CD4-positive, alpha-beta T cell treated with Interleukin-12 subunit alpha and Interleukin-12 subunit beta, for 1 hour (primary cell): ENCODE measurements at places on chromosomes 3 and 15.

DNA sequence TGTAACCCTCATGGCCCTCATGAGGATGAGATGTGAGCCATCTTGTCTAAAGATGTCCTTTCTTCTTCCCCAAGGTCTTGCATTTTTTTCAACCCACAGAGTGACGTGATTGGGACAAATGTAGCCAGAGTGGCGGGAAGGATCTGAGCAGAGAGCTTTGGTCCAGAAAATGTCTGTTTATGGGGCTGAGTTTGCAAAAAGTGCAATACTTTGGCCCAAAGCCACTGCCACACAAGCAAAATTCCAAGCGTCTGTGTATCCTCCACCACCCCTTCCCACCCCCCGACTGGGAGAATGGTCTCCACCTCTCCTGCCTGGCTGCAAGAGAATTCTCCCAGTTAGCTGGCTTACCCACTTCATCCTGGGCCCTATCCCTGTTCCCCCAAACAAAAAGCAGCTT lies 246.9 kb upstream of the LRIG1 start:
- DNase-seq, result no peak

DNA sequence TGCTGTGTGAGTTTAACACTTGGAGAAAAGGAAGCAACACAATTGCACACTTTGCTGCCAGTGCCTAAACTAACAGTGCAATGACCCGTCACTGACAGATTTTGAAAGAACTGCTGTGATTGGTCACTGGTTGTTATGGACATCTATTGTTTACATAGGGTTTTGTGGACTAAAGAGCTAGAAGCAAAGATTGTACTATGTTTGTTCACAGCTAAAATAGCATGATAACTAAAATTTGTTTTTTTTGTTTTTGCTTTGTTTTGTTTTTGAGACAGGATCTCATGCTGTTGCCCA lies 112.4 kb upstream of the GOLGA8J start:
- DNase-seq, result no peak

DNA sequence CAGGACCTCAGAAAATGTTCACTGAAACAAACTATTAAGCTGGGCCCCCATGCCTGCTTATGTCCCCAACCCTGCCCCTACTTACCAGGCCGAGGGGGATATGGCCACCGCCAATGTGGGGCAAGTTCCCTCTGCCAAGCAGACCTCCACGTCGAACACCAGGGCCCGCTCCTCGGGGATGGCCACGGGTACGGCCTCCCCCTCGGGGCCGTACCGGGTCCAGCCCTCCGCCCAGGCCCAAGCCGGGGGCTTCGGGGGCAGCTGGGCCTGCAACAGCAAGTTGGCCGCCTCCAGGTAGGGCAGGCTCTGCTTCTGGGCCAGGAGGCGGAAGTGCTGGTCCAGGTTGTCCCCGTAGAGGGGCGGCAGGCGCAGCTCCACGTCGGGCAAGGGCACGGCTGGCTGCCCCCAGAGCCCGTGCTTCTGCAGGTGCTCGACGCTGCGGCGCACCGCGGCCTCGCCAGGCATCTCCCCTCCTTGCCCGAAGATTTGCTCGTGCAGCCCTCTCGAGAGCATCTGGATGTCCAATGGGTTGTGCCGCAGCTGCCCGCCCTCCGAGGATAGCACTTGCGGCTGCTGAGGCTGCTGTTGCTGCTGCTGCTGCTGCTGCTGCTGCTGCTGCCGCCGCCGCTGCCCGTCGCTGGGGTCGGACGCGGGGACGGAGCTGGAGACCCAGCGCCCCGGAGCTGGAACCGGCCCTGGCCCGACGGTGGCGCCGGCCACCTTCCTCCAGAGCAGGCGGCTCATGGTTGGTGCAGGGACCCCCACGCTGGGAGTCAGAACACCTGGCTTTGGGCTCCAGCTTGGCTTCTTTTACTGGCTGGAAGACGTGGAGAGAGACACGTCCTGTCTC lies 1.4 kb downstream of the POLG start:
- no peak for DNase-seq

DNA sequence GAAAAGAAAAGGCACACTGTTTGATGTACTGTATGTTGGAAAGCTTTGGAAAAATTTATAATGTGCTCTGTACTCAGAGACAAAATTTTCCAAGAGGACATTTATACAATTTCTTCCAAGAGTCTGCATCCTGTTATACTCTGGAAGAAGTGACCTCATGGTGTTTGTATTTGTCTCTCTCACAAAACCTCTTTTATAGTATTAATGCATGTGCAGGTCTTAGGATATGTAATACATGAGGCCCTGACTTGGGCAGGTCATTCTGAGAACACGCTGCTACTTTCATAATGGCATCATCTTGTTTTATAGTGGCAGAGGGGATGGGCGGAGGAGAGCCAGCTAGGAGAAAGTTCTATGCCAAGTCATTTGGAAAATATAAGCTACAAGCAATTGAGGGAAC lies 72.0 kb upstream of the P3H2 start:
- DNase-seq, result no peak

DNA sequence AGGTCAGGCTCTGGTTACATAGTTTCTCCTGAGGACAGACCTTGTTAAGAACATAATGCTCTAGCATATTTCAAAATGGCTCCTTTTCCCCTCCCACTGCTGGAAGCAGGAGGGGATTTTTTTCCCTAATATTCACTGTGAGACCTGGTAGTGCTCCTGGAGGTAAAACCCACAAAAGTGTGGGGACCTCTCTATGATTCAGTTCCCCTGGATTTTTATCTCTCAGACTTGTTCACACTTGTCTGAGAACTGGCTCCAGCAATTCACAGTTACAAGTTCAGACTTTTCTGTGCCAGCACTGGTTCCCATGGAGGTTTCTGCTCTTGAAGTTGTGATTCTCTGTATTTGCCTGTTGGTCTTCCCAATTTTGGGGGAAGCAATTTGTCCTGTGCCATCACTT lies 36.3 kb upstream of the PCOLCE2 start:
- no peak for DNase-seq

GRCh38 chr3:172065527-172065926 lies 26.1 kb downstream of the FNDC3B start:
- DNase-seq, result no peak

DNA sequence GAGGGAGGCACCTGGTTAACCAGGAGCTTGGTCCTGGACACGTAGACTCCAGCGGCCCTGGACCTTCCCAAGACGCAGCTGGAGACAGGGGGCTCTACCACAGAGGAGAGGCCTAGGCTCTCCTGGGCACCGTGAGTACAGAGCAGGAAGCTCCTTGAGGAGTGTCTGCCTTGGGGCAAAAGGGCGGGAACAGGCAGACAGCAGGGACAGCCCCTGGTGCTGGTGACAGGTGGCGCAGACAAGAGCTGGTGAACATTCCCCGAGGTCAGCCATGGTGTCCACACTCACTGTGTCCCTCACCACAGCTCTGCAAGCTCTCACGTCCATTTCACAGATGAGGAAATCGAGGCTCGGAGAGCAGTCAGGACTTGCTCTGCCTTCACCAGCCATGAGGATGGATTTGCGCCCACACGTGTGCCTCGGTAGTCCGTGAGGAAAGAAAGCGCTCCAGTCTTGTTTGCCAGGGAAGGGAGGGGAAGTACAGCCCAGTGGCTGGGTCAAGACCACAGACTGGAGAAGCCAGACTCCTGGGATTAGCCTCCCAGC lies 2.6 kb upstream of the PLXNA1 start:
- no peak for DNase-seq

DNA sequence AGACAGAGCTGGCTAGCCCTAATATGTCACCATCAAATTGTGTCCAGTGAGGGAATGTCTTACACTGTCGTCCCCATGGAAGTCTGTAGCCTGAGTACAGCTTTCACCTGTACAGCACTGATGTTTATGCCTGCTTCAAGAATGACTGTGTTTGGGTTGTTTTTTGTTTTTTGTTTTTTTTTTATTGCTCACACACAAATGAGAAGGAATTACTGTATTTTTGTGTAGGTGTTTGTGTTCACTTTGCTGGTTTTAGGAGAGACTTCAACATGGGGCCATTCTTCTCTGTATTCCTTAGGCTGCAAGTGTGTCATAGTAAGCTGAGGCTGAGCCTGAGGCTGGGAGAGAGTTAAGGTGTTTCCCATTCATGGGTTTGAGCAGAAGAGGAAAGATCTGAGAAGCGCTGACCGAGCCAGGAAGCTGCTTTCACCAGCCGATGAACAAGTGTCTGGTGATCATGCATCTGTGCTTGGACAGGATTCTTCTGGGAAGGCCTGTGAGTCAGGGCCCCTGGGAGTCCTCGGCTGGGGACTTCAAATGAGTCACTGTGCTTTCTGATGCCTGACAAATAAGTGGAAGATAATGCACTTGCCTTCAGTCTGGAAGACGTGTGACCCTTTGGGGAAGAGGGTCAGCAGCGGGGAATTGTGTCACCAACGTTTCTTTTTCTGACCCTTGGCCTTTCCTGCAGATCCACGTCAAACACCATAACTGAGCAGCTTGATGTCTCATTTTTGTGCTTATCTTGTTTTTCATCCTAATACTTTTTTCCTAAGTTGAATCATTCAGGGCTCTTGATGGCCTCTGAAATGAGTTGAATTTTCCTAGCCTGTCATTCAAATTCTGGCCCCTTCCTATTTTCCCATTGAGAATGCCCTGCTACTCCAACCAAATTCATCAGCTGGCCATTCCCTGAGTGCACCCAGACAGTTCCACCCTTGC lies 36.7 kb upstream of the ZBTB38 start:
- DNase-seq, result no peak

- DNase-seq, result no peak
These were observed 29.8 kb upstream of the FAM98B start for GRCh38 chr15:38424101-38424552.

DNA sequence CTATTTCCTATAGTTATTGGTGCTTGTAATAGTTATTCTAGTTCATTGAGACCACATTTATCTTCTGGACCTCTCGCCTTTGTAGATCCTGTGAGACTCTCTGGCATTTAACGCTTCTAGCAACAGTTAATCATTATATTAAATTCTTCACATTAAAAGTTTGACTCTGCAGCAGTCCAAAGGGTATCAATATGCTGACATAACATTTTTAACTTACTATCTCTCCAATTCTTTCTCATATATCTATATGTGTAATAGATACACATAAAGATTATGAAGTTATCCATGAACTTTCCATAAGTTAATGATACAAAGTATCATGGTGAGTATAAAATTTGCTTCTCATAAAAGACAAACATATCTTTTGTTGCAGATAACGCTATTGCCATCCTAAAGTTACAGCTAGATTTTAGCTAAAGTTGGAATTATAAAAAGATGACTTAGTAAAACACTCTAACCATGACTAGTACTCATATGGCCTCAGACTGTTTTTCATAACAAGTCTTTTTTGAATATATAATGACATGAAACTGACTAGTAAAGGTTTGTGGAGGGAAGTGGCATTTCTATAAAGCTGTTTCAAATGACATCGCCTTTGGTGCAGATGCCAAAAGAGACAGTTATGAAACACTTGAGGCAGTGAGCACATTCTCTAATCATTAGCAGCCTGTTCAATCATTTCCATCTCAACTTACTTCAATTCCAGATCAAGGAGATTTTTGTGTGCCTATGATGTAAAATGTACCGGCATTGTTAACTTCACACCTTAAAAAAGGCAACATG lies 379.3 kb upstream of the CBLB start:
- no peak for DNase-seq

GRCh38 chr3:101255441-101255840 lies 64.9 kb downstream of the IMPG2 start:
- DNase-seq, result no peak

DNA sequence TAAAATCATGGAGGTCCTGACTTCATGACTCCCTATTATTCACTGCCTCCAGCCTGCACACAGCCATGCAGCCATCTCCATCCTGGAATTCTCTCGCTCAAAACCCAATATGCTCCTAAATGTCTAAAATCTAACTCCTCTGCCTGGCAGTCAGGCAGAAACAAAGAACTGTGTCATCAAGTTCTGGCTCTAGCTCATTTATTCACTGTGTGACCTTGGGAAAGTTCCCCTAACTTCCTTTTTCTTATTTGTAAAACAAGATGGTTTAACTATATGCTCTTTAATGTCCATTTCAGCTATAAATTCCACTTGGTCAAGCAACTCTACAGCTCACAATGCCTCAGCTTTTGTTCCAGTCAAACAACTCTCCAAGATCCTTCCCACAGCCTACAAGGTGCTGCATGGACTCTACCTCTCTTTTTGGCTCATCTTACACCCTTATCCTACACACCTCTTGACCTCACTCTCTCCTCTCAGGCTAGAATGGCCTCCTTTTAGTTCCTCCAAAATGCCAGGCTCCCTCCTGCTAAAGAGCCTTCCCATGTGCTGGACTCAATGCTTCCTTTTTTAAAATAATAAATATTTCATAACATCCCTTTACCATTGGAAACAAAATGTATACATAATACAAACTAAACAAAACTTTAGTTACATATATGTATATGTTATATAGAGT lies 16.4 kb downstream of the PIK3CB start:
- no peak for DNase-seq

DNA sequence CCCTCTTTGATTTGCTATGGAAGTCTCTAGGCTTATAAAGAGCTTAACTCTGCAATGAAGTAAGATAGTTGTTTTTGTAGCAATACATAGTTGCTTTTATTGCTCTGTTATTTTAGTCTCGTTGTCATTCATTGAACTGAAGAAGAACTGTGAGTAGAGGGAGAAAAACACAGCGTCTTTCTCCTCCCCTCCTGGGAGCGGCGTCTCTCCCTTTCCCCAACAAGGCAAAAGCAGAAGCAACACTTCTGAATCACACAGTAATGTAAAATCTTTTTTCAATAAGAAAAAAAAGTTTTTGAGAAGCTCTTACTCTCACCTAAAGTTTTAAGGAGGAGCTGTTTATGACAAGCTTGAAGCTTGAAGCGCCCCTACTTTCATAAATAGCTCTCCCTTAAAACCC lies 119.3 kb upstream of the SLC7A14 start:
- no peak for DNase-seq

GRCh38 chr15:92140796-92141195 lies 252.9 kb upstream of the ST8SIA2 start:
- DNase-seq, result no peak

DNA sequence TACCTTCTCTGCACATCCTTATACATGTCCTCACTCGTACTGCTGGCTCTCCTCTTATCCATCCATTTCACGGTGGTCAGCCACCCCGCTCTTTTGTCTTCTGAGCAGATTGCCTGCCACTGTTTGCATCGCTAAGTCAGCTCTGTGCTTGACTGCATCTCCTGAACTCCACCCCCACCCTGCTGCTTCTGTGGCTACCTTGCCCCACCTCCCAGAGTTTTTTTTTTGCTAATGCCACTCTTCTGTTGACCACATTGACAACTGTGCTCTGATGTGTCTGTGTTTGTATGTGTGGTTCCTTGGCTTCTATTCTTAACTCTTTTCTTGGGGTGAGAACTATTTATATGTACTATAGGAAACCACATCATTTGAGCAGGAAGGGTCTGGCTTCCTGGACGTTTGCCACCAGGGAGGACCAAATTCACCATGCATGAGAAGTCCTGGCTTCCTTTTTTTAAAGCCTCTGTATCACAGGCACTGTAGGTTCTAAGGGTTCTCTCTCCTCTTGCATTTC lies 12.8 kb upstream of the MTMR10 start:
- peak; percentile 28 for DNase-seq

DNA sequence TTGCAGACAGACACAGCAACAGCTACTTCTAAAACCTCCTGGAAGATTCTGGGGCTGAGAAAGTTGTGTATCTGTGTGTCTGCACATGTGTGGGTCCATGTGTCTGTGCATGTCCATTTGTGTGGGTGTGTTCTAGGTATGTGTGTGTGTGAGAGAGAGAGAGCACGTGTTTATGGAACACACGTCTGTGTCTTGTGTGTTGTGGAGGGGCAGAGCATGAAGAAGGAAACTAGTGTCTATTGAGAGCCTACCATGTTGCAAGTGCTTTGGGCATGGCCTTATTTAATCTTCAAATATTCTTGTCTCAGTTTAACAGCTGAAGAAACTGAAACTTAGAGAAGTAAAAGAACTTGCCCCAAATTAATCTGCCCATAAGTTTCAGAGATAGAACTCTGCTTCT lies 327.5 kb downstream of the UACA start:
- no peak for DNase-seq

GRCh38 chr3:60754617-60755016 lies 496.6 kb downstream of the FHIT start:
- DNase-seq, result no peak
